Colonic mucosa (tissue), 4 donors: ENCODE measurements at places on chromosomes 3 and 15. TPM values are rescaled to one million over a fixed set of nuclear protein-coding genes. Genes with fewer than 3 reads are reported as not detected.

DNA sequence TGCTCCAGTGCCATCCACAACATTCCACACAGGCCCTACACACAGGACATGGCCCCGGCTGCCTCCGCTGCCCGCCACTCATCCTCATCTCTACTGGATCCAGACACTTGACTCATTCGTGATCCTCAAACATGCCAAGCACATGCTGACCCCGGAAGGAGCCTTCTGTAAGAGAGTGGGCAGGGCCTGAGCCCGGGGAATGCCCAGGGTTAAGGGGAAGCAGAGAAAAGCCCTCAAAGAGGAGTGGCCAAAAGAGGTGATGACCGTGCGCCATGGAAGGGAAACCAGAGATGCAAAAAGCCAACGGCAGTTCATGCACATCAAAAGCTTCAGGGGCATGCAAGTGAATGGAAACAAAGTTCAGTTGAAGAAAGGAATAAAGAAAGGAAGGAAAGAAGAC is 46.1 kb downstream of the RFTN1 start:
- no peaks in the 10 kb centered on the region for H3K4me1 ChIP-seq
- H3K27ac ChIP-seq, result no peak overlapping the region
- no peak overlapping the region for H3K4me3 ChIP-seq
- no peaks in the 10 kb centered on the region for H3K27me3 ChIP-seq
- no peak for DNase-seq

- H3K4me3 ChIP-seq, result no peak overlapping the region
- H3K27me3 ChIP-seq, result no peaks in the 10 kb centered on the region
- no peaks in the 10 kb centered on the region for H3K4me1 ChIP-seq
- no peak for DNase-seq
- H3K27ac ChIP-seq, result no peak overlapping the region
These were observed 133.4 kb upstream of the BHLHE40 start for GRCh38 chr3:4845882-4846281.

DNA sequence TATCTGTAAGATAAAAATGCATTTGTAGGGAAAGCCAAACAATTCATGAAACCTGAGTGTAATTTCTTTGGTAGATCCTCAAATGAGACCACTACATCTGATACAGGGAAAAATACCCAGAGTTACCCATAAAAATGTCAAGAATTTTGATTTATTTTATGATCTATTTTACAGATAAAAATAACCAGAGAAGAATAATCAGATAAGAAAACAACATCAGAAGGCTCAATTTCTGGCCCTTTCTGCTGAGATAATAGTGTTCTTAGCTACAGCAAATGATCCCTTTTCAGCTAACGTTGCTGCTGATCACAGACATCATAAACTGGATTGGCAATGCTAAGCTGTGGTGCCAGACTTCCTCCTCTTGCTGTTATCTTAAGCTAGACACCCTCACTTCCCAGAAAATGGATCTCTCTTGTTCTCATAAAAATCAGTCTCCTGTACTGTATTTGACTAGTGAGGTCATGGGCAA is 21.3 kb upstream of the TMEM108 start:
- H3K27me3 ChIP-seq, result no peaks in the 10 kb centered on the region
- H3K4me1 ChIP-seq, result no peaks in the 10 kb centered on the region
- no peak for DNase-seq

DNA sequence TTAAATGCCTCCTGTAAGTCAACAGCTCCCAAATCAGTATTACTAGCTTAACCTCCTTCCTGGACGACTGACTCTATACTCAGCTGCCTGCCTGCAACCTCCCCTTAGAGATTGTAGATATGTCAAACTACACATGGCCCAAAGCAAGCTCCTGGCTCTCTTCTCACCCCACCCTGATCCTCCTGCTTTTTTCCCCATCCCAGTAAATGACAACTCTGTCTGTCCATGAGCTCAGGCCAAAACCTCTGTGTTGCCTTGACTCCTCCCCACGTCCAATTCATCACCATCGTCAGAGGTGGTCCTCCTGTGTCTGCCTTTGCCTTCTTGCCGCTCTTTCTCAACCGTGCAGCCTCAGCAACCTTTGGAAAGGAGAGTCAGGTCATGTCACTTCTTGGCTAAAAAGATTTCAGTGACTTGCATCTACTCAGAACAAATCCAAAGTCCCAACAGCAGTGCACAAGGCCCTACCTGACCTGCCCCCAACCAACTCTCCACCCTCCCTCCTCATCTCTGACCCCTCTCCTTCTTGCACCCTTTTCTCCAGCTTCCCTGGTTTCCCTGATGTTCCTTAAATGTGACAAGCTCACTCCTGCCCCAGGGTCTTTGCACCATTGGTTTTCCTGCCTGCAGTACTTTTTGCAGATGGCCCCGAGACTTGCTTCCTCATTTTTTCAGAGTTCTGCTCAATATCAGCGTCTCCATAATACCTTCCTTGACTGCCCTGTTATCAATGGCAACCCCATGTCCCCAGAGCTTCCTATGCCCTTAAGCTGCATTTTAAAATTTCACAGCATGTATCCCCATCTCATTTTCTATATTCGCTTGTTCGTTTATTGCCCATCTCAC is 52.8 kb downstream of the LSM3 start:
- H3K27ac ChIP-seq, result no peak overlapping the region
- H3K36me3 ChIP-seq, result no peaks in the 10 kb centered on the region
- H3K4me1 ChIP-seq, result peaks cover 4% of the 10 kb centered on the region

DNA sequence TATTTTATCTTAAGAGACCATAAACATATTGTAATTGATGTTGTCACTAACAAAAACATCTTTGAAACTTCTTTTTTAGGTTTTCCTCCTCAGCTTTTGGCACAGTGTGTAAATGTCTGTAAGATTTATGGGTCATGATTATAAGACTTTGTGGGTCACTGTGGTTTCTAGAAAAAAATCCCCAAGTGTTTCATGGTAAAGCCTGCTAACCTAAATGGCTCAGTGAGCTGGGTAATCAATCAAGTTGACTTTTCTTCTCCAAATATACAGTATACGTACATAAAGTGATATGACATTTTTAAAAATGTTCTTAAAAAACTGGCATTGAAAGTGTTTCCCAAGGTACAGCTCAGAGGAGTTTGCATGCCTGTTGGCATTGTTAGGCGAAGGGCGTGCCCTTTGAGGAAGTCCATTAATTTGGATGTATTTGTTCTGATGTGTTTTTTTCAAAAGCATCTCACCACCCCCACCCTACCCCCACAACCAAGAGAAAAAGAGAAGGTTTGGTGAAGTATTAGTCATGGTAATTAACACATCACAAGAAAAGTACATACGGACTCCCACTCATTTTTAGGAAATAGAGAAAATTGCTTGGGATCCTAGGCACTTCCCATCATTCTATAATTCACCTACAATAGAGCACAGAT is 385.4 kb upstream of the LRRC3B start:
- no peaks in the 10 kb centered on the region for H3K27me3 ChIP-seq
- no peak for DNase-seq
- H3K36me3 ChIP-seq, result no peaks in the 10 kb centered on the region
- H3K27ac ChIP-seq, result no peak overlapping the region
- no peaks in the 10 kb centered on the region for H3K4me1 ChIP-seq

GRCh38 chr3:193938613-193939012 is 197.3 kb upstream of the HES1 start:
- H3K4me3 ChIP-seq, result no peak overlapping the region
- no peaks in the 10 kb centered on the region for H3K27me3 ChIP-seq
- no peaks in the 10 kb centered on the region for H3K36me3 ChIP-seq
- no peaks in the 10 kb centered on the region for H3K4me1 ChIP-seq
- no peak overlapping the region for H3K27ac ChIP-seq

The TMEM43 gene
- 25.4 TPM for total RNA-seq
